ENCODE measurements at places on chromosomes 16 and 17.

DNA sequence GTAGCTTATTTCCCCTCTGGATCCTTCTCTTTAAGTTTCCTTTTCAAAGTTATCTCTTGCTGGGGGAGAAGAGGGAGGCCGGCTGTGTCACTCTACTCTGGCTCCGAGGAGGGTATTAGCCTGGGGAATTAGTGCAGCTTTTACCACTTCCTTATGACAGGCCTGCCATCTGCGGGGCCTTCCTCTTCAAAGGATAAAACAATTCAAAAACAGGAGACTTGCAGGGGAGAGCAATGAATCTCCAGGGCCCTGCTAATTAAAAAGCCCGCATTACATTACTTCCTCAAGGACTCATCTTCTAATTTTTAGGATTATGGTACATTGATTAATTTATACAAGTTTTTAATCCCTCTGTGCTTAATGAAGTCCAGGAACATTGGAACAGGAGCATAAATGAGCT lies 190.9 kb upstream of the CDH5 start:
- DNase-seq = no peak

GRCh38 chr16:69619514-69619913 lies 53.7 kb downstream of the NFAT5 start:
- no peak for DNase-seq

DNA sequence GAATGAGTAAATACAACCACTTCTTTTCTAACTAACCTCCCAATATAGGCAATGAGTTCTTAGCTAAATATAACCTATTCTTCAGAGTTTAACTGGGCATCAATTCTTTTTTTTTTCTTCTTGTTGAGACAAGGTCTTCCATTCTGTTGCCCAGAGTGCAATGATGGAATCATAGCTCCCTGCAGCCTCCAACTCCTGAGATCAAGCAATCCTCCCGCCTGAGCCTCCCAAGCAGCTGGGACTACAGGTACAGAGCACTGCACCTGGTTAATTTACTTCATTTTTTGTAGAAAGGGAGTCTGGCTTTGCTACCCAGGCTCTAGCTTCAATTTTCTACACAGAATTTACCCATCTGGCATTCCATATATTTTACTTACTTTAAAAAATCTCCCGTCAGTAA lies 1.1 kb downstream of the METTL16 start:
- no peak for DNase-seq

DNA sequence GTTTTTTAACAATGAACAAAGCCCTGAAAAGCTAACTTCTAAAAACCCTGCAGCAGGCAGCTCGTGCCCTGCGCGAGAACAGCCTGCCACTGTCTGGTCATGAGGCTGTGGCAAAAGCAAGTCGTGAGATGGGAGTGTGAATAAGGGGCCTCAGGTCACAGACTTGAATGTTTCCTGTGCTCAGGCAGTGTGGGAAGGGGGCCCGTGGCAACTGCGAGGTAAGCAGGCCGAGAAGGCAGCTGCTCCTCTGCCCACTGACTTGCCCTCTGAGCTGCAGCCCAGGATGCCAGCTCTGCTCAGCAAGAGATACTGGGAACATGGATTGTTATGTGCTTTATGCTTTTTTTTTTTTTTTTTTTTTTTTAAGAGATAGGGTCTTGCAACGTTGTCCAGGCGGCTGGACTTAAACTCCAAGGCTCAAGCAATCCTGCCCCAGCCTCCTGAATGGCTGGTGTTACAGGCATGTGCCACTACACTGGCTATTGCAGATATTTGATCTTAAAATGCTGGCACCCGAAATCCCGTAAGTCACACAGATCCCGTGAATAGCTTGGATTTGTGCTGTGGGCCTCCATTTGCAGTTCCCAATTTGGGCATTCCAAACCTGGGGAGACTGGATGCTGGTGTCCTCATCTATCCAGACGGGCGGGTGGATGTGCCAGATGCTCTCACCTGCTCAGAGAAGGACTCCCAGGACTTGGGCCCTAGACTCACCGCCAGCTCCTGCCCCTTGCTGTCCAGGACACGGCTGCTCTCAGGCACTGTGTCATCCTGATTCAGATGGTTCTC lies 44.0 kb downstream of the UBN1 start:
- no peak for DNase-seq

GRCh38 chr16:17461951-17462729 lies 8.6 kb downstream of the XYLT1 start:
- DNase-seq = no peak

DNA sequence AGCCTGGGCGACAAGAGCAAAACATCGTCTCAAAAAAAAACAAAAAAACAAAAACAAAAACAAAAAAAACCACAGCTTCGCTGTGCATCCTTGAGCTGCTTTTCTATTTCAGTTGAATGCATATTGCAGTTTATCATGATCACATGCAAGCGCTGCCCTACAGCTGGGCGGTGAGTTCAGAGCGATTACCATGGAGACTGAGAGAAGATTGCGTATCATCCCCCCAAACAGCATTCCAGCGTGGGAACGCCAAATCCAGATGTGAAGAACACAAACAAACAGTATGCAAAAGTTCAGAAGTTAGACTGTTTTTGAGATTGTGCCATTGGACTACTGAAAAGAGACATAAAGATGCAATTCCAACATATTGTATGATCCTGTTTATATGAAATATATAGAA lies 15.1 kb upstream of the SLC52A1 start:
- no peak for DNase-seq

- no peak for DNase-seq
Measured at GRCh38 chr17:76532072-76532651, 5.3 kb downstream of the CYGB start.

DNA sequence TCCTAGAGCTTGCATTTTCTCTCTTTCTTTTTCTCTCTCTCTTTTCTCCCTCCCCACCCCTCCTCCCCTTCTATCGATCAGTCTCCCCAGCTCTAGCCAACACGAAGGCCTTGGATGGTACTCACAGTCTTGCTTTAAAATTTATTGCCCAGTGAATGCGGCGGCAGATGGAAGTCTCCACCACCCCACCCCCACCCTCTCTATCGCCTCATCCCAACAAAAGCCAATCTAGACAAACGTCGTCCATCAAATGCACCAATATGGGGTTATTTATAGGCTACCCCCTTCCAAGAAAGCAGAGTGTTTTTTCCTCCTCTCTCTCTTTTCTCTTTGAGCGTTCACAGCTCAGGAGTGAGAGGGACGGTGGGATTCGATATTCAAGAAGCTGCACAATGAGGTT lies 10.5 kb upstream of the NGFR start:
- DNase-seq = no peak

- DNase-seq = no peak
Measured at GRCh38 chr16:50747207-50747956, 5.5 kb downstream of the CYLD start.

GRCh38 chr16:88681709-88682451 lies 4.4 kb downstream of the SNAI3 start:
- DNase-seq = peak; percentile 36

GRCh38 chr16:47731252-47731651 lies 270.1 kb downstream of the PHKB start:
- DNase-seq = no peak

GRCh38 chr16:80804526-80805383 lies at the start of gene CDYL2:
CDYL2 (minus strand) TSS chr16:80804598; CDS start chr16:80804173, 425 bp downstream.
- DNase-seq = no peak

GRCh38 chr16:53220585-53220984 lies 165.8 kb downstream of the CHD9 start:
- no peak for DNase-seq

GRCh38 chr16:28846933-28847273 lies 755 bp upstream of the TUFM start:
- DNase-seq = no peak

DNA sequence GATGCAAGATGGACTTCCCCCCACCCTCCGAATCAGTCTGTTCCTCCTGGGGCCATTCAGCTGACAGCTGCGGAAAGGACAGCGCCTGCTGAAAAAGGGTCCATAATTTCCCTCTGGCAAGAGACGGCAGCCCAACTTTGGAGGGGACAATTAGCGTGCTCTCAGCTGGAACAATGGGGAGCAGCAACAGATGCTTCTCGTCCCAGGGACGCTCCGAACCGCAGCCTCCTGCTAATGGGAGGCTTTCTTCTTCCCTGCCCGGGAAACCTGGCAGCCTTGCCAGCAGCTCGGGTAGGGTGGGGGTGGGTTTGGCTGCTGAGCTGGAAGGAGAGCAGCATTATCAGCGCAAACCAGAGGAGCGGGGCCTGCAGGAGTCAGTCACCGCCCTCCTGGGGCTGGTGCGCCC lies 500.0 kb upstream of the SALL1 start:
- DNase-seq = no peak

- DNase-seq = no peak
Measured at GRCh38 chr17:8914554-8914953, 47.1 kb upstream of the PIK3R6 start.

DNA sequence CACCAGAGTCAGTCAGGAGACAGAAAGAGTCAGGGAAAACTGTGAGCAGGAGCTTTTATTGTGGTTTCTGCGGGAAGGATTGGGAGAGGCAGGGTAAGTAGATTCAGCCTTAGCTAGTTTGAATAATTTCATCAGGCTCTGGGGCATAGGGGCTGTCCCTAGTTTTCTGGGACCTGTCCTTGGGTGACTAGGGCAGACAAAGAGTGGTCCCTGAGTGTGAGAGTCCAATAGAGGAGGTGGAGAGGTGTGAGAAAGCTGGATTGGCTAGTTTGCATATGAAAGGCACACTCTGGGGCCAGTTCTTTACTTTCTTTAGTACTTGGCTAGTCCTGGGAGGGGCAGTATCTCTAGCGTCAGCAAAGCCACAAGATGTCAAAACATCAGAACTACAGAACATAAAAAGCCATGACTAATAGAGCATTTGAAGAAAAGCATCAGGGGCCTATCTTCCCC lies 255.6 kb downstream of the HS3ST3A1 start:
- DNase-seq = no peak

- DNase-seq = no peak
Measured at GRCh38 chr17:146983-147761, 9.8 kb downstream of the SCGB1C2 start.

Measured in C1 segment of cervical spinal cord (tissue), 14 donors.